ENCODE measurements at places on chromosomes 2 and 18.

GRCh38 chr2:223282221-223282620 is 230.2 kb downstream of the KCNE4 start:
- no peak for DNase-seq

GRCh38 chr2:134008837-134009236 is 245.0 kb upstream of the MGAT5 start:
- no peak for DNase-seq

DNA sequence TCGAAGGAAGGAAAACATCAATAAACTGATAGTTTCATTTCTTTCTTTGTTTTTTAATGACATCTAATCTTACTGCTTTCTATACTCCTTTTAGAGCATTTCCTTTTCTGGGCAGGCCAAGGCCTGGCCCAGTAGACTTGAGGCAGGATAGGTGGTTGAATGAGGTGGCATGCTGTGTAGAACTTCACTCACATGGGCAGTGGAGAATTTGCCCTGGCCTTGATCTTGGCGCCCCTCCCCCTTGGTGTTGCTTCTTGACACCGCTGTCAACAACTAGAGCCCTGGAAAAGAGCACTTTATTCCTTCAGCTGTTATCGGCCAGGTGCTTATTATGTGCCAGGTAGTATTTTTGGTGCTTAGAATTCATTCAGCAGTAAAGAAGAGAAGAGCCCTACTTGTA is 37.4 kb downstream of the XRCC5 start:
- DNase-seq, result no peak

- peak; percentile 64 for DNase-seq
These were observed at the start of gene HOXD9 for GRCh38 chr2:176122683-176123410. TSS of gene HOXD9 (plus strand) at chr2:176122719. CDS start at chr2:176122769, 50 bp downstream.

- no peak for DNase-seq
These were observed 18.6 kb downstream of the WDSUB1 start for GRCh38 chr2:159267921-159268320.

DNA sequence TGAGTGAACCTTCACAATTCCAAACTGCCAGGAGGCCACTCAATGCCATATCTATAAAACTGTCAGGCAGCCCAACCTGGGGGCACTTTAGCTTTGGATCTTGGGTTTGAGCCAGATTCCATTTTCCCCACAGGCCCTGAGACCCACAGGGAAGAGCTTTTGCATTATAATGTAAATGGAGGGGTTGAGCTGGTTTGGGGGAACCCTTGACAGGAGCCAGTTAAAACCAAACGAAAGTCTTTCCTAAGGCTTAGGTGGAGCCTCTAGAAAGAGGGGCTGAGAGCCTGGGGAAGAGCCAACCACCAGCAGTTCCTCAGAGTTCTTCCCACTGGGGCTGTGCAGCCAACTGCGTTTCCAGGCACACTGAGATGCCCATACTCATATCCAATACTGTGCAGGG is 42.7 kb downstream of the BCL11A start:
- DNase-seq, result no peak

DNA sequence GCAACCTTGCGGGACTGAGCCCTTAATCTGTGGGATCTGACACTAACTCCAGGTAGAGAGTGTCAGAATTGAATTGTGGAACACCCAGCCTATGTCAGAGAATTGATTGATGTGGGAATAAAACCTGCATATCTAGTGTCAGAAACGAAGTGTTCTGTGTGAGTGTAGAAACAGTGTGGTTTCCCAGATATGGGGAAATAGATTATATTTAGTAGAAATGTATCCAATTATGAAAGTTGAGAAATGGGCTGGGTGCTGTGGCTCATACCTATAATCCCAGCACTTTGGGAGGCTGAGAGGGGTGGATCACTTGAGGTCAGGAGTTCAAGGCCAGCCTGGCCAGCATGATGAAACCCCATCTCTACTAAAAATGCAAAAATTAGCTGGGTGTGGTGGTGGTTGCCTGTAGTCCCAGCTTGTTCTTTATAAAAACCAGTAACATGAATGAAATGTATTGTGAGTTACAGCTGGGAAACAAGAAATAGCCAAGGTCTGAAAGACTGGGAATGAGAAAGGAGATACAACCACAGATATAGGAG is 4.3 kb upstream of the TP53I3 start:
- DNase-seq, result no peak

- DNase-seq, result no peak
These were observed 236.6 kb downstream of the KLHL29 start for GRCh38 chr2:23621616-23622015.

DNA sequence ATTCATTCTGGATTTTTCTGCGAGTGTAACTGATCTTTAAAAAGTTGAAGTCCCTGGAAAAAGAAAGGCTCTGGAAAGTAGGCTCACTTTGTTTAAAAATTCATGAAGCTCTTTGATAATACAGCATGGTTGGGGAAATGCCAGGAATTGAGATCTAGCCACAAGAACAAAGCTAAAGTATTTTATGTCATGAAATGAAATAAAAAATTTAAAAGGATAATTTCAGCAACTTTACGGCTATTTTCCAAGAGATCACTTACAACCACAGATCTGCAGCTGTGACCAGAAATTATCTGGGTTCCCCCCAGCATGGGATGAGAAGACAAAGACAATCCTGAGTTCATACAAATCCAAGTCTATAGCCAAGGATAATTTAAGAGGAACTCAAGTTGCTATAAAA is 25.3 kb upstream of the RFX8 start:
- no peak for DNase-seq

DNA sequence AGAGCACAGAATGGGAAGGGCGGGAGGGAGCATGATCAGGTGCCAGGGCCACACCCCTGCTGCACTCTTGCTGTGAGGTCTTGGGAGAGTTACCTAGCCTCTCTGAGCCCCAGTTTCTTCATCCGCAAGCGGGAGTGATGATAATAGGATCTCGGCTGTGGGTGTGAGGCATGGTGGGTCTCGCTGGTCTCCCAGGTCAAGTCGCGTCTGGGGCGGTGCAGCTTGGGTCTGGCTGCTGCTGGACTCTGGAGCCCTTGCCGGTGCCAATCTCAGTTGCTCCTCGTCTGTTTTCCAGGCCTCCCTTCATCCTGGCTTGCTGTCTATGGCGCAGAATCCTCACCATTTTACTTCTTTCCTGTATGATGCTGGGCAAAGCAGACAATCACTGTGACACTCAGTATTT is 130.3 kb upstream of the RAB12 start:
- no peak for DNase-seq

GRCh38 chr2:136727973-136728699 is 37.2 kb upstream of the THSD7B start:
- DNase-seq, result no peak

- no peak for DNase-seq
These were observed 217.2 kb upstream of the OSR1 start for GRCh38 chr2:19575641-19576040.

DNA sequence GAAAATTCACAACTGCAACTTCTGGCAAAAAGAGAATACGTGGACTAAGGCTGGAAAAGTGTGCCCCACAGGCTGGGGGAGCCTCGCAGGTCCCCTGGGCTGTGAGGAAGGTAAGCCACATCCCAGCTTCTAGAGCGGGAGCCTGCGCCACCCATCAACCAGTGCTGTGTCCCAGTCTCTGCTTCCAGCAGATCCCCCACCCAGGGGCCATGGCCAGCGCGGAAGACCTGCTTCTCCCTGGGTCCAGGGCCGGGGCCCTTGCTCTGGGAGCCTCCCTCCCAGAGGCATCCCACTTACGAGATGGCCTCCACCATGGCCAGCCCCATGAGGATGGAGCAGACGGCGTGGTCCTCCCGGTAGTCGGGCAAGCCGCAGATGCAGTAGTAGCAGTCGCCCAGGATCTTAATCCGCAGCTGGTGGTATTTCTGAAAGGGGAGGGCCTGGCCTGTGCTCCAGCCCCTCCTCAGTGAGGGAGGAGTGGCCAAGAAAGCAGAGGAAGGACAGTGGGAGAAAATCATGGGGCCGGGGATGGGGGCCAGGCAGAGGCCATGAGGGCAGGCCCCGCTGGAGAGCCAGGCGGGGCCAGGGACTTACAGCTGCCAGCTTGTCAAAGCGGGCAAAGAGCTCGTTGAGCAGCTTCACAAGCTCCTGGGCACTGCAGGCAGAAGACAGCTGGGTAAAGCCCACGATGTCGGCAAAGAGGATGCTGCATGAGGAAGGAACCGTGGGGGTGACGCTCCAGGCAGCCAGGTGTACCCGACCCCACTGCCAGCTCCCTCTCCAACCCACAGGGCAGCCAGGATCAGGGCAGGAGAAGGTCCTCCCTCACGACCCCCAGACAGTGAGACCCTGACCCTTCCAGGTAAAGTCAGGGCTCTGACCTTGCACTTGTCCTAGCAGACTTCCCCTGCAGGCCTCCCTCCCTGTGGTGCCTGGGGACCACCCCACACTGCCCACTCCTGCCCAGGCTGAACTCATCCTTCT is 48.0 kb downstream of the CENPO start:
- DNase-seq, result no peak

- no peak for DNase-seq
These were observed 10.1 kb downstream of the MYO1B start for GRCh38 chr2:191255271-191255670.

DNA sequence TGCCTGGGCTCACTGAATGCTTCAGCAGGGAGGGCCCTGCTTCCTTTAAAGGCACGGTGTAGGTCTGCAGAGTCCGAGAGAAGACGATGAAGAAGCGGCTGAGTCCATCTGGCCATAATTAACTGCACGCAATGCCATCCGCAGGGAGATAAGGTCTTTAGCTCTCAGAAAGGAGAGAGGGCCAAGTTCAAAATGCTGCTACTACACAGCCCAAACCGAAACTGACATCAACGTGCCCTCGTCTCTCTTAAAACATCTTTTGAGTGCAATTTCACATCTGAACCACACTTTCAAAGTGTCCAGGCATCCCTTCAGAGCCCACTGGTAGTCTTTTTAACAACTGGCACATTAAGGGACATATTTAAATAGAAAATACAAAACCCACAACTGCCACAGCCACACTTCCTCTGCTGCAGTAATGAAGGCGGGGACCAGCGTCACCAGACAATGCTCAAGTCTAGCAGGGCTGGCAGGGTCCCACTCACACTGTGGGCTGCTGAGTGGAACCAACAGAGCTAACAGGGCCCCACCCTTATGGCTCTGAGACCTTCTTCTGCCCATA is 35.8 kb downstream of the ST3GAL5 start:
- DNase-seq, result no peak

DNA sequence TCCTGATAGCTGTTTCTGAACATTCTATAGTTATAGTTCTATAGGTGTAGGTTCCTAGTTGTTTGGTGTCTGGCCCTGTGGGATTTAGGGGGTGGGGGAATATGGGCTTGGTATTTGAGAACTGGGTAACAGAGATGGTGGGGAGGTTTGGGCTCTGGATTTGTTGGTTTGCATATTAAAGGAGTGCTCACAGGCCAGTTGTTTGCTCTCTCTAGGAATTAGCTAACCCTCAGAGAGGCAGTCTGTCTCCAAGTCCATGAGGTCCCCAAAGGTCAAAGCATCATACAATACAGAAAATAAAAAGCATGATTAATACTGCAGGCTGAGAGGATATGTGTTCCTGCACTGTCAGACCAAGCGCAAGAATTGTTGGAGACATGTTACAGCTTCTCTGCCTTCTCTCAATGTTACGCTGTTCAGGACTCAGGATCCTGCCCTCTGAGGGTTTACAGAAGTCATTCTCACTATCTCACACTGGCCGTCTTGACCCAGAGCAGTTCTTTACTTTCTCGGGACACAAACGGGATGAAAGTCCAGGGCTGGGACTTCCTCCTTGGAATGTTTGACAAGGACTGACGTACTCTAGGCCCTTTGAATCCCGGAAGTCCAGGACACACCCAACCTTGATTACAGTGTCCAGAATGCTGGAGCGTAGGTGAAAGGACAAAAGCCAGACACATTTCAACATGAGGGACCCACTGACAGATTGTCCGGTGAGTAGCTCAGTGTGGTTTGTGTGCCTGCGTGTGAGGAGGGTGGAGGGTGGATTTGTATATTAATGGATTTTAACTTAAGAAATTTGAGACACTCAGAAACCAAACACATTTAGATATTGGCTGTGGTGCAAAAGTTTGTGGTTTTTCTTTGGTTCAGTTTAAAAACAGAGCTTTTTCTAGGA is at the start of gene NOSTRIN:
TSS of gene NOSTRIN (plus strand) at position 677 of the 898 bp plus-strand sequence. CDS start at position 687, 10 bp downstream.
- no peak for DNase-seq

DNA sequence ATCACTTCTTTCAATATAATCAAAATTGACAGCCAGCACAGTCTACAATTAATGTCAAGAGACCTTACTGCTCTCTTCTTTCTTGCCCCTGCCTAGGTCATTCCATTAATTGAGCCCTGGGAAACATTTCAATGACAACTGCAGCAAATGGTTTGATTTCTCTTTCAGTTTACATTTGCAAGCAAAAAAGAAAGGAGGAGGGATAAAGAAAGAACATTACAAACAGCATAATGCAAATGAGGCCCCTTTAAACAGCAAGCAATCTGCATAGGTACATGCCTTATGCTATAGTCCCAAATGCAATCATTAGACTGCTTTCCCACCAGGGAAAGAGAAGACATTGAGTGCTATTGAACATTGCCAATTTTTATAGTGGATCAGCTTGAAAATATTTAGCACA is 655.0 kb upstream of the CDH2 start:
- DNase-seq, result no peak

GRCh38 chr18:63831080-63831788 is 56.0 kb downstream of the SERPINB7 start:
- no peak for DNase-seq

GRCh38 chr2:143428700-143429099 is 299.5 kb downstream of the ARHGAP15 start:
- DNase-seq, result no peak

- DNase-seq, result no peak
These were observed 31.3 kb downstream of the CNGA3 start for GRCh38 chr2:98377544-98377943.

DNA sequence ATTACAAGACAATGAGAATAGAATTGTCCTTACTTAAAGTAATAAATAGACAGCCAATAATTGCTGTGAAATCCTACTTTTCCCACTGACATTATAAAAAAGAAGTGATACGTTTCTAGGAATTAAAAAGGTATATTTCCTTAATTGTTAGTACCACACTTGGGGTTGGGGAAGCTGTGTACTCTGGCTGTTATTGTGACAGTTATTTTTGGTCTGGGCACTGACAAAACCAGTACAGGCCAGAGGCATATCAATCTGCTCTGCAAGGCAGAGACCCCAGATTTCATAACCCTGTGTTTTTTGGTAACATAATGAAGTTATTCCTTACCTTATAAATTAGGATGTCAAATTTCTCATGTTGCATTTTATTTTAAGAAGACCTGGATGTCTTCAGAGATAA is 66.5 kb downstream of the RAB10 start:
- DNase-seq, result no peak

- no peak for DNase-seq
These were observed 561.9 kb downstream of the GALR1 start for GRCh38 chr18:77811503-77811902.

DNA sequence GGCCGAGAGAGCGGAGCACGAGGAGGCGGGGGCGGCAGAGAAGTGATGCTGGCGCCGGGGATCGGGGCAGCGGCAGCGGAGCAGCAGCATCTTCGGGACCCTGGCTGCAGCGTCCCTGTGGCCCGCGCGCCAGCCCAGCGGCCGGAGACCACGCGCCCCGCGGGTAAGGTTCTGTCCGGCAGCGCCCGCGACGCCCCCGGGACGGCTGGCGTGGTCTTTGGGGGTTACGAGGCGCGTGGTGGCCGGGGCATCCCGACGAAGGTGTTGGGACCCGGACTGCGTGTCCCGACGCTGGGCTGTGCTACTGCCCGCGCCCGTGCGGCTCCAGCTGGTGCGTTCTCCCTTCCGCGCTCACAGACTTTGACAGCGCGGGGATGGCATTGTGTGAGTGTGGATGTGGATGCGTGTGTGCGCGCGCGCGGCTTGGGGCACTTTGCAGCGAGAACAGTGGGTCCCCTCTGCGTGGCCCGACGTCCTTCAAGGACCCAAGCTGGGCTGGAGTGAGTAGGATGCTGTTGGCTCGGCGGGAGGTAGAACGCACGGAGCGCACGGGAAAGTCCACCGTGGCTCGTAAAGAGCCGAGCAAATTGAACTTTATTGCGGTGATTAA is 405.0 kb downstream of the XIRP2 start:
- DNase-seq, result peak; percentile 69

- DNase-seq, result no peak
These were observed 128.1 kb downstream of the DDX1 start for GRCh38 chr2:15719566-15720313.

Data from D341Med (cell line).